ENCODE measurements at places on chromosomes 1 and 21.

DNA sequence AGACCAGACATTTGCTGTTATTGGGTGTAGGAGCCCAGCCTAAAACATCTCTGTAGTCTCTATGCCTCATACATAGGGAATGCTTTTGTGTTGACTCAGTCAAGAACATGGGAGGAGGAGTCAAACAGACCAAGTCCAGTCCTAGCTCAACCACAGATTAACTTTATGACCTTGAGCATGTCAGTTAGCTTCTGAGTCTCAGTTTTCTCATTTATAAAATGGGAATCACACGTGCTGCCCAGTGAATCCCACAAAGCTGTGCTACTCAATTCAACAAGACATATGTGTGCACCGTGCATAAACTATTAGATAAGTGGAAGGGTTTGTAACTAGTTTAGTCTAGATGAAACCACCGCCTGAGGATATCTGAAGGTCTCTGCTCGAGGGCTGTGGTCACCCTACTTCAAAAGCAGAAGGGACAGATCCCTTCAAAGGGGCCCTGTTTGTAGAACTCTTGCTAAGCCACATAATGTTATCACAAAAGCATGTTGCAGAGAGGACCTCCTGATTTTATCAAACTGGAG lies 109.5 kb upstream of the NFIA start:
- peak; percentile 87 for DNase-seq

GRCh38 chr1:53946252-53947171 lies at the start of gene LRRC42:
LRRC42 (plus strand) TSS chr1:53946350; CDS start chr1:53952000, 5,650 bp downstream.
- DNase-seq, result no peak

GRCh38 chr1:160363951-160364735 lies 2.7 kb upstream of the NHLH1 start:
- no peak for DNase-seq

GRCh38 chr1:87684713-87685205 lies 356.1 kb downstream of the LMO4 start:
- peak; percentile 18 for DNase-seq

GRCh38 chr21:37606549-37606948 lies 240.0 kb downstream of the DYRK1A start:
- DNase-seq, result no peak

- DNase-seq, result no peak
Measured at GRCh38 chr1:234498448-234499118, 19.6 kb upstream of the TARBP1 start.

- peak; percentile 49 for DNase-seq
Measured at GRCh38 chr1:185426848-185427247, 109.8 kb upstream of the IVNS1ABP start.

DNA sequence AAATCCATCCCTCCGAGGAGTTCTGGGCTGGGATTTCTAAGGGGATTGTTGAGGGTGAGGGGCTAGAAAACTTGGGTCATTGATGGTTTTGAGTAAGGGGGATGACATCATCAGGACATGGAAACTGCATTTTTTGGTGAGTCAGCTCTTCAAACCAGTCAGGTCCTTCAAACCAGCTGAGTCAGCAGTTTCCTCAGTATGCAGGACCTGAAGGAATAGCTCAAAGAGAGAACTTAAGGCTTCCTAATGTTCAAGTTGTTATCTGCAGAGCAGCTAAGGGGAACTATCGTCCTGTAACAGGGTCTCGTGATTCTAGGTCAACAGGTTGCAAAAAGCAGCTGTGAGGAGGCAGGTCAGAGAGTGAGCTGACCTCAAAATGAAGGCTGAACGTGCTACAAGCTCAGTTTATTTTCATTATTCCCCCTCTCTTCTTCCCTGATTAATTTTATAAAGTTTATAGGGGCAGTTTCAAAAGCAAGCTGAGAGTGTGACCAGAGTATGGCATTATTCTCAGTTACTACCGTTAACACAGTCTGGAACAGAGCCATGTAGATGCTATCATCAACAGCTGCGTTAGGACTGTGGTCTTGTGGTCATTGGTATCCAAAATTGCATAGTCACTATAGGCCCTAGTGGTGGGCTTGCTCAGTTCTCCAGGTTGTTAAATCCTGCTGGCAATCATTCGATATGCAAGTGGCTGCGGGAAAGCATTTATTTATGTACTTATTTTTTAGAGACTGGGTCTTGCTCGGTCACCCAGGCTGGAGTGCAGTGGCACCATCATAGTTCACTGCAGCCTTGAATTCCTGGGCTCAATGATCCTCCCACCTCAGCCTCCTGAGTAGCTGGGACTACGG lies 10.7 kb upstream of the SDC3 start:
- DNase-seq, result peak; percentile 36

DNA sequence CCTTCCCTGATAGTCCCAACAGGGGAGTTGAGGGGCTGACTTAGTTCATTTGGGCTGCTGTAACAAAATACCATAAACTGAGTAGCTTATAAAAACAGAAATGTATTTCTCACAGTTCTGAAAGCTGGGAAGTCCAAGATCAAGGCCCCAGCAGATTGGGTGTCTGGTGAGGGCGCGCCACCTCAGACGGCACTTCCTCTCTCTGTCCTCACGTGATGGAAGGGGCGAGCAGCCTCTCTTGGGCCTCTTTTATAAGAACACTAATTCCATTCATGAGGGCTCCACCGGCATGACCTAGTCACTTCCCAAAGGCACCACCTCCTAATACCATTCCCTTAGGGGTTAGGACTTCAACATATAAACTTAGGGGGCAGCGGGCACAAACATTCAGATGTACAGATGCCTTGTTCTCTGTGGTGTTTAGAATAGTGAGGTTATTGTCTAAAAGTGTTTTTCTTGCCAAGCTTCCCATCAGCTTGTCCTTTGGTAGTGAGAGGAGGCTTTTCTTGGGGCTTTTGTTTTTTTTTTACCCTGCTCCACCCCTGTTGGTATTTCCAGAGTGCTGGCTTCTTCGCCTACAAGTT lies 20.3 kb downstream of the NIPAL3 start:
- no peak for DNase-seq

DNA sequence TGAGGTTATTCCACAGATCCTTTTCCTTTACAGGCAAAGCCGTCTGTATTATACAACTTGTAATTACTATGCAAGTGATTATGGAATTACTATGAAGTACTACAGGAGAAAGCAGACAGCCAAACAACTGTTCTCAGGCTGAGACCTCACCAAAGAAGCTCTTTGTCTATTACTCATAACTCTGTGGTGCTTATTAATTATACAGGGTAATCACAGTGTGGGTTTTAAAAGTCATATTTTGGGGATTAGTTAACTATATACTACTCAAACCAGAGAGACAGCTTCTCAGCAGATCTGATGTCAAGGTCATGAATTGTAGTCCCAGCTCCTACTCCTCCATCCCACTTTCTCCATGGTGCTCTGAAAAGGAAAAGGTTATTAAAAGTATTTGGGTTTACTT lies 49.6 kb downstream of the CTTNBP2NL start:
- DNase-seq, result no peak

GRCh38 chr1:56934430-56935060 lies 31.3 kb downstream of the C8B start:
- DNase-seq, result no peak

DNA sequence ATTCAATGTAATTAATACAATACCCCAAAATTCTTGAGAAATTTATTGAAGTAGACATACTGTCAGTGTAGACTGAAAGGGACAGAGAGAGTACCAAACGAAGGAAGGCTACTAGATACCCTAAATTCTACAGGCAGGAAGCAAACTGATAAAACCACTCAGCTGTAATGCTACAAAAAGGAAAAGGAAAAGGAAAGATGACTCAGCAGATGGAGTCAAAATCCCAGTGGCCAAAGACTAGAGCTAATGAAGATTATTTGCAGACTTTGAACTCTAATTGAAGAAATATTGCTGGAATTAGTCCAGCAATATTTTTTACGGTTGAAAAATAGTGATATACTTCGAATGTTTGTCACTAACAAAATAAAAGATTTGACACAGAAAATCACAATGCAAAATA lies 671.9 kb downstream of the BRINP3 start:
- no peak for DNase-seq

DNA sequence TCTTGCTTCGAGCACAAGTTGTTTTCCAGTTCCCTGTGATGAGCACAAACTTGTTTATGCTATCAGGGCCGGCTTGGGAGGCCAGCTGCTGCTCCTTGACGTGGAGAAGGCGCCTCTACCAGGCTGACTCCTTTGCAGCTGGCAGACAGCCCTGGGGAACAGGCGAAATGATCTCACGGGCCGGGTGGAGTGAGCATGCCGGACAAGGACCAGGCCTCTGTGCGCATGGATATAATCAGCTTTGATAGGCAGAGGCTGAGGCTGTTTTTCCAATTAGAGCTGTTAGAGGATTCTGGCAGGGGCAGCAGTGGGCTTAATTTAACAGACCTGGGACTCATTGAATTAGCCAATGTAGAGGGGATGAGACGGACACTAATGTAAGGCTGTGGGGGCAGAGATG lies 38.9 kb downstream of the FAM163A start:
- DNase-seq, result no peak

GRCh38 chr21:39972976-39973770 lies 105.9 kb downstream of the PCP4 start:
- no peak for DNase-seq

DNA sequence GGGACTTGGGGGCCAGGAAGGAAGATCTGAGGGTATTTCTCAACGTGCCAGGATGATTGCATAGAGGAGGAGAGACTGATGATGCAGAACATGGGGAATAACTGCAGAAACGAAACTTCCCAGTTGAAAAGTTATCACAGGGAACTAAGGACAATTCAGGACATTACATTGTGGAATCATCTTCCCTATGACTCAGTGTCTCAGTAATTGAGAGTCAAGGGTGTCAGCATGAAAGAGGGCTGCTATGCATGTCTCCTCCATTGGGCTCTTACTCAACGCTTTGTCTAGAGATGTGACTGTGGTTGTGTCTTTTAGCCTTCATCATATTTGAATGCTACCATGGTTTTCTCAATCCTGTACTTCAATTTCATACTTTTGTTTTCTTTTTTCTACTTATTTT lies 48.9 kb upstream of the PTGFR start:
- peak; percentile 7 for DNase-seq

GRCh38 chr1:14602136-14602535 lies 3.7 kb downstream of the KAZN start:
- no peak for DNase-seq

GRCh38 chr1:25609921-25610320 lies 6.7 kb upstream of the MAN1C1 start:
- no peak for DNase-seq

DNA sequence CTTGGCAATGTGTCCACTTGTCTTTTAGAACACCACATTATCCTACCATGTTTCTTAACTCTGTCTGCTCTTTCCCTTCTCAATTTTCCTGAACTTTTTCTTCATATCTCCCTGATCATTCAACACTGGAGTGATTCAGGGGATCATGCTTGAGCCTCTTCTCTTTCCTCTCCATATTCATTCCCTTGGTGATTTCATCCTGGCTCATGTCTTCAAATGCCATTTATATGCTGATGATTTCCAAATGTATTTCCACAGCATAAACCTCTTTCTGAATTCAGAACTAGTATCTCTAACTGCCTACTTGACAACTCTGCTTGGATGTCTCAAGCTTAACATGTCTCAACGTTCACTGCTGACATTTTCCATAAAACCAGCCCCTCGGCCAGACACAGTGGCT lies 8.5 kb upstream of the IVL start:
- no peak for DNase-seq

GRCh38 chr1:227798078-227798802 lies 17.2 kb upstream of the PRSS38 start:
- DNase-seq, result no peak

DNA sequence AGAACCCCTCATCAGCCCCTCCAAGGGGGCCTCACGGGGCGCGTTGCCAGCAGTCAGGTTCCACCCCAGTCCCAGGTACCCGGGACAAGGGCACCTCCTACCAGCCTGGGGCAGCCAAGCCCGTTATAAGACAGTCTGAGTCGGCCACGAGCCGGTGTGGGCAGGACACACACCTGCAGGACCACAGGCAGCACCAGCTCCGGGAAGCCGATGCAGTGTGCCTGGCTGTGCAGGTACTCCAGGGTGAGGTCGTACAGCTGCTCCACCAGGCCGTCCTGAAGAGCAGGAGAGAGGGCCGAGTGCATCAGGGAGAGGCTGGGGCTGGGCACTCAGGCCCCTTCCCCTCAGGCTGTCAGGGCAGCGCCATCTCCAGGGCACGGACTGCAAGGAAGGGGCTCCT lies 11.1 kb downstream of the NOC2L start:
- no peak for DNase-seq

All from brain microvascular endothelial cell (primary cell).